ENCODE measurements at places on chromosomes 2 and 18.

DNA sequence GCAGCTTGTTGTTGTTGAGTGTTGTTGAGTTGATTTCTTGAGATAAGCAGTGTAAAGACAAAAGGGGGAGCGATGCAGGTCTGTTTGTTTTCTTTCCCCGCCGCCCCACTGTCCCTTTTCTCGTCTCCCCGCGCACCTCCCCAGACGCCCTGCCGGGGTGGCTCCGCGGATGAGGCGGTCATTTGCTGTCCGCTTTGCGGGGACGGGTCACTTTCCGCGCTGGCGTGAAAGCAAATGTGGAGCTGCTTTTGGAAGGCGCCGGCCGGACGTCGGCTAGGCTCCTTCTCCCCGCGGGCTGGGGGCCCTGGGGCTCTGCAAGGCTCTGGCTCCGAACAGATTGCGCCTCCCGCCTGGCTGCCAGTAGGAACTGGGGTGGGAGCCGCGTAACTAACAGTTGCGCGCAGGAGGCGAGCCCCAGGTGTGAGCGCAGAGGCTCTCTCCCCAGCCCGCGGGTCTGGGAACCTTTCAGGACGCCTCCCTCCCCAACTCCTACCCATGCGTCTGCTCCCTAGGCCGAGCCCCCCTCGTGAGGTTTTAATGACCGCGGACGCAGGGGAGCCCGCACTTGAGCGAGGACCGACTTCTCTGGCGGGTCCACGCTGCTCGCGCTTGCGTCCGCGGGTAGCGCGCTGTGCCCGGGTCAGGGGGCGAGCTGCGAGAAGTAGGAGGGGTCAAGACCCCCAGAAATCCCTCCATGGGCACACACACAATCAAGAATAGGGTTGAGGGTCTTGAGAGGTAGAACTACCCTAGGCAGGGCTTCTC, 146.6 kb downstream of the MEIS1 start:
- DNase-seq = no peak

GRCh38 chr2:26655611-26656195, 14.5 kb upstream of the CIB4 start:
- no peak for DNase-seq

- DNase-seq = no peak
Observed at GRCh38 chr2:169086893-169087467, 17.6 kb downstream of the DHRS9 start.

DNA sequence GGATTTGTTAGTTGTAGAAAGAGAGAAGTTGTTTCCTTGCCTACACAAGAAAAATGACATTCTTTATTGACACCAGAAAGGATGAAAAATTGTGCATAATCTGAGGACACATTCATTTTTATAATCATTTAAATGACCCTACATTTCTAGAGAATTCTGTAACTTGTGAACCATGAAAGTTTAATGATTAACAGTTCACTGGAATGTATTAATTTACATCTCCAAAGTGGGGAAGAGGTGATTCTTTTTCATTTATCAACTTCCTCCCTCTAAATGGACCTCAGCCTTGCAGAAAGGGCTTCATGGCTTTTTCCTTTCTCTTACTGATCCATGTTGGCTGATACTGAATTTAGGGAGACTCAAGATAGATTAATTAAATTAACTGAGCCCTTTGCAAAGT, 565.2 kb upstream of the LINC00305 start:
- no peak for DNase-seq

GRCh38 chr18:26556573-26556972, 8.2 kb upstream of the KCTD1 start:
- DNase-seq = no peak

- DNase-seq = no peak
Observed at GRCh38 chr18:13120255-13120654, 98.3 kb upstream of the LDLRAD4 start.

DNA sequence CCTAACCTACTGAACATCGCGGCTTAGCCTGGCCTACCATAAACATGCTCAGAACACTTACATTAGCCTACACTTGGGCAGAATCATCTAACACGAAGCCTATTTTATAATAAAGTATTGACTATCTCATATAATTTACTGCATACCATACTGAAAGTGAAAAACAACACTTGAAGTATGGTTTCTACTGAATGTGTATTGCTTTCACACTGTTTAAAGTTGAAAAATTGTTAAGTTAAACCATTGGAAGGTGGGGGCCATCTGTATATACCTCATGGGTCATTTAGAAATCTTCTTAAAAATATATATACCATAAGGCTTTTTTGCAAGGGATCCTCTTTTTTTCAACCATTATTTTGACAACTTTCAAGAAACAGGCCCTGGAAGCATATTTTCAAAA, 16.5 kb downstream of the RNF149 start:
- DNase-seq = no peak

GRCh38 chr18:12324991-12325725, 17.1 kb downstream of the TUBB6 start:
- DNase-seq = no peak

DNA sequence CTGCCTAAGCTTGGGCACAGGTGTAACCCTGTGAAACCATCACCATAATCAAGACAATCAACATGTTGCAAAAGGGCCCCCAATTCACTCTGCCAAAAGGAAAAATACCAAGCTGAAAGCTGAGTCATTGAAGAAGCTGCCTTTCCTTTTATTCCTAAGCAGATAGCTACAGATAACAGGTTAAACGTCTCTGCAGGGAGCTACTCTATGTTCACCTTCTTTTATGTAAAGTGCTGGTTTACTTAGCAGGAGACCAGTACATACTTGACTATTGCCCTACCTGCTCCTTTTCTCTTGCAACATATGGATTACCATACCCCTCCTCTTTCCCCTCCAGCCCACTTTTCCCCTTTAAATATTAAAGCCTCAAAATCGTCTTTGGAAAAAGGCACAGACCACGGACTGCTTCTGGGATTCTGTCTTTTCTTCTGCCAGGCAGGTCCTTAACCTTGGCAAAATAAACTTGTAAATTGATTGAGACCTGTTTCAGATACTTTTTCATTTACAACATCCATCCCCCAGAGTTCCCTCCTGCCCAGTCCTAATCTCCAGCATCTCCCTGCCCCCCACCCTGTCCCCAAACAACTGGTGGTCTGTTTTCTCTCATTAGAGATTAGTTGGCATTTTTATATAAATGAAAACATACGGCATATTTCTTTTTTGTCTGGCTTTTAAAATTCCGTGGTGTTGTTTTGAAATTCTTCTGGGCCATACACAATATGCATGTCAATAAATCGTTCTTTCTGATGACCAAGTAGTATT, 37.8 kb upstream of the LDLRAD4 start:
- DNase-seq = no peak

DNA sequence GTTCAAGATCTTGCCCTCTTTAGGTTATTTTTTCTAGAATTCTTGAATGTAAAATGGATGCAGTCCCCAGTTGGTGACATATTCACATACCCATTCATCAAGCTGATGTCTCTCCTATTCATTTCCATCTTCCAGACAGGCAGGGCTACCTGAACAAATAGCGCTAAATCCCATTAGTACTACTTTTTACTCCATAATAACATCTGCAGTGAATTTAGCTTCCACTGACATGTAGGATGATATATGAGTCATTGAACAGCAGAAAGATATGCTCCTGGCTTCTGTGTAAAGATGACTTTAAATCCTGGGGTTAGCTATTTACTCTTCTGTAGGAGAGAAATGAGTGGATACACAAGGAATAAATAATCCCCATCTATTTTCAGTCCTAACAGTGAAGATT, 194.7 kb downstream of the RND3 start:
- DNase-seq = no peak

DNA sequence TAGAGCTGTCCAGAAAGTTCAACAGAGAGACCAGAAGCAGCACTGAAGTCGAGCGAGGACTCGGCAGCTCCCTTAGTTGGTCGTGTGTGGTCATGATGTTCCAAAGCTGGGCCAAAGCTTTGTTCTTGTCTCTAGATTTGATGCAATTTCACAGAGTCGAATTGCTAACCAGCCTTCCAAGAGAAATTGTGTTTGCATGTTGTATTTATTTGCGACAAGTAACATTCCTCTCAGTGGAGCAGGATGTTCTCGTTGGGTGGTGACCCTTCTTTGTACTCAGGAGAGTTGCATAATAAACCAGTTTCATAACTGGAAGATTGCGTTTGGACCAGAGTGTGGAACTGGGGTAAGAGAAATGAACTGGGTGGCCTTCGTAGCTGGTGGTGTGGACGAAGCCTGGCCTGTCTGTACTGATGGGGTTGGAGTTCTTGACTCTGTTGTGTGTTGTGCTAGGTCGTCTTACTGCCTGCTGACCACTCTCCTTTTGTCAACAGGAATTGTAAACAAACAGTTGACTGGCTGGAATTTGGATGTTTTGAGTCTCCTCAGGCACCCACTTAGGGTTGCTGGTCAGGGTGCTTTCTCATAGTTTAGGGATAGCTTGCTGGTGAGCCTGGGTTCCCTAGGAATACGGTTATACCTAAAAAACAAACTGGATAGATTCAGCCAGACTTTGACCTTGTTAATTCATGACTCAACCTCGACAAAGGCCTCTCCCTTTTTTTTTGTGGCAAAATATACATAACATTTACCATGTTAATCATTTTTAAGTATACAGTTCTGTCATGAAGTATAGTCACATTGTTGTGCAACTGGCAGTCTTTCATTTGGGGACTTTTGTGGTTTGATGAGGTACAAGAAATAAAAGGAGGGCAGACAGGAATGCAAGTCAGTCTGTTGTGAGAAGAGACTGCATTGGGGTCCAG, 28.9 kb upstream of the TOGARAM2 start:
- no peak for DNase-seq

- peak; percentile 7 for DNase-seq
Observed at GRCh38 chr18:45106331-45106774, 425.7 kb downstream of the SETBP1 start.

- no peak for DNase-seq
Observed at GRCh38 chr18:52523566-52523965, 183.6 kb downstream of the DCC start.

- no peak for DNase-seq
Observed at GRCh38 chr18:15165048-15165447, 417.1 kb downstream of the ANKRD30B start.

GRCh38 chr2:7030810-7031209, 113.6 kb downstream of the RNF144A start:
- DNase-seq = no peak

DNA sequence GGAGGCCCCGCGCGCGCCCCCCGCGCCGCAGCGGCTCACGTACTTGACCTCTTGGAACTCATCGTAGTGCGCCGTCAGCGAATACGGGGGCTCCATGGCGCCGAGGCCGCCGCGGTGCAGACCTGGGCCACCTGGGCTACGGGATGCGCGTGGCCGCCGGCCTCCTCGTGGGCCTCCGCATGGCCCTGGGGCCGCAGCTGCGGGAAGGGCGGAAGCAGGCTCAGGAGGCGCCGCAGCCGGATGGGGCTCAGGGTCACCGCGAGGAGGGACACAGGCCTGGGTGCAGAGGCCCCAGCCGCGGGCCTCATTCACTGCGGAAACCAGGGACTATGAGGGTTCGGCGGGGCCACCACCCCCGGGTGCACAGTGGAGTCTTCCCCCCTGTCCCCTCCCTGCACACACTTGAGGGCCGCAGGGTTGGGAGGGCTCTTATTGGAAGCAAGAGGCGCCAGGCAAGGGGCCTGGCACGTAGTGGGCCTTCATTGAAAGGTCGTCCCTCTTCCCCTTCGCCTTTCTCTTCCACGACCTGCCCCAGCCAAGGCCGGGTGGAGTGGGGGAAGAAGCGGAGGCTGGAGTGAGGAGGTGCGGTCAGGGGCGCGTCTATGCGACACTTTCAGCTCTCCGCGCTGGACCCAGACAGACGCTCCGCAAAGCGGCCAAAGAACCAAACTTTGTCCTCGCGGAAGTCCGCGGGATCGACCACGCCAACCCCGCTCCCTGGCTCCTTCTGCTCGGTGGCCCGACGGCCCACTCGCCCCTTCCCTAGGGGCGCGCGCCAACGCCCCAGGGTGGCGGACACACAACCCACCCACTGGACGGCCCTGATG, 863 bp downstream of the ECEL1 start:
- no peak for DNase-seq

DNA sequence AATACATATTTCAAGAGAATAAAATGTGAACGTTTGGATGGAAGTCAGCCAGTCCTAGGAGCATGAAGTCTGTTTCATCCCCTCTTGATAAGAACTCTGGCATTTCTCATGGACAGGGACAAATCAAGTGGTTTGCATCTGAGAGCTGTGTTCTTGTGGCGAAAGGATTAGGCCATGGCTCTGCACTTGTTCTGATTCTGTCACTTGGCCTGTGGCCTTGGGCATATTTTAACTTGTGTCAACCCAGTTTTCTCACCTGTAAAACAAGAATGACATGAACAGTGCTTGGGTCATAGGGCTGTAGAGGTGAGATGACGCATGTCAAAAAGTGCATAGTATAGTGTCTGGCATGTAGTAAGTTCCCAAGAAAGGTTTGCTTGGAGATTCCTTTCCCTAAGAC, 125.8 kb downstream of the MGAT5 start:
- no peak for DNase-seq

- no peak for DNase-seq
Observed at GRCh38 chr18:58676270-58676669, 5.0 kb downstream of the MALT1 start.

- DNase-seq = no peak
Observed at GRCh38 chr2:169112841-169113240, 43.5 kb downstream of the DHRS9 start.

DNA sequence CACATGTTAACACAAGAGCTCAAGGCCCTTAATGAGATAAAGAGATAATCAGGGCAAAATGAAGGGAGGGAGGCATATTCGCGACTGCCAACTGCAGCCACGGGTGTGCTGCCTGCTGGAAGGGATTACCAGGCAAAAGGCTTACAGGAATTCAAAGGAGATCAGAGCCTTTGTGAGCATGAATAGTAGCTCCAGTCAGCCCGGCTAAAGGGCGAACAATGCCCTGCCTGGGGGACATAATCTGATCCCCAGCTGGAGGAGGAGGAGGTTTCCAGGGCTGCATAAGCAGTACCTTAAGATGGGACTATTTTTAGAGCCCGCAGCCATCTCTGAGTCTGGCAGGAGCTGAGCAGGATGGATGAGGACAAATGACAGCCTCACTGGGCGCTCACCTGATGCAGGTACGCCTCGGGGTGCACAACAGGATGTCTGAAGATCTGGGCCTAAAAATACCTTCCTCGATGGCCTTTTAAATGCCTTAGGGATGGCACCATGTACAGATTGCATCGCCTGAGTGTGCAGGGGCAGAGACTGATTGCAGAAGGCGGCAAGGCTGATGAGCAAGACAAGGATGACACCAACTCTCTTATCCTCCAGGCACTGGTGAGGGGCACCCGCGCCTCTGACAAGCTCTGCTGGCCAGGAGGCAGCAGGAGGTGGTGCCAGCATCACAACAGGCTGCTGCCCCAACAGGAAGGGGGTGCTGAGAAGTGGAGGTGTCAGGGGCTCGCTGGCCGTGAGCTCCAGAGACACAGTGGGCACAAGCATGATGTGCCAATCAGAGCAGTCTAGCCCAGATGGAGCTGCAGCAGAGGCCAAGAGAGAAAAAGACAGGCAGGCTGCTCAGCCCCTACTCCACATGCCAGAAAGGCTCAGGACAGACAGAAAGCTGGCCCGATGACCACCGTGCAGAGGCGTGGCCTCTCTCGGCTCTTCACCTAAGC, 111.4 kb downstream of the EIPR1 start:
- DNase-seq = no peak

- no peak for DNase-seq
Observed at GRCh38 chr2:132253496-132254305, 91.9 kb upstream of the ANKRD30BL start.

Measured in GM19239 (cell line).